ENCODE measurements at places on chromosomes 7 and 10.

GRCh38 chr7:100513212-100513810 lies 25.7 kb upstream of the AGFG2 start:
- DNase-seq = no peak

GRCh38 chr7:41093141-41093540 lies 609.7 kb downstream of the INHBA start:
- DNase-seq = no peak

- DNase-seq = no peak
These were observed 972.5 kb downstream of the CNTNAP2 start for GRCh38 chr7:147089051-147089461.

- DNase-seq = no peak
These were observed 46.9 kb upstream of the SFMBT2 start for GRCh38 chr10:7457478-7458316.

DNA sequence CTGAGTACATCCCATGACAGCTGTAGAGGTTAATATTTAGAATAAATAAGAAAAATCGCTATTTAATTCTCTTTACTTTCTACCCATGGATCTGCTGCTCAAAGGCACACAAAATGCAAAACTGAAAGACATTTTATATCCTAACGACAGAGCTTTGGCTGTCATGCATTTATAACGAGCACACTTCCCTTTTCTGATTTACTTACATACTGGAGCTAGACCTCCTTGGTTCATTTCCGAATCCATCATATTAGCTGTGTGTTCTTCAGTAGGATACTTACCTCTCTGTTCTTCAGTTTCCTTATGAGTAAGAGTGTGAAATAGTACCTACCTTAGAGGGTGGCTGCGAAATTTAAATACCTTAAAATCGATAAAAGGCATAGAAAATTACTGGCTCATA lies 10.9 kb downstream of the CALCR start:
- DNase-seq = no peak

GRCh38 chr7:108093341-108093740 lies 36.8 kb downstream of the LAMB4 start:
- no peak for DNase-seq

- no peak for DNase-seq
These were observed 217.8 kb upstream of the HPS1 start for GRCh38 chr10:98664329-98665042.

GRCh38 chr7:93053209-93053948 lies 64.4 kb downstream of the SAMD9 start:
- no peak for DNase-seq

GRCh38 chr7:33952824-33953223 lies 47.5 kb downstream of the BMPER start:
- no peak for DNase-seq

- DNase-seq = no peak
These were observed 114.8 kb upstream of the ARID5B start for GRCh38 chr10:61786728-61787127.

GRCh38 chr10:81680359-81680758 lies 194.6 kb upstream of the NRG3 start:
- DNase-seq = no peak
